ENCODE measurements at places on chromosomes 3 and 15.

DNA sequence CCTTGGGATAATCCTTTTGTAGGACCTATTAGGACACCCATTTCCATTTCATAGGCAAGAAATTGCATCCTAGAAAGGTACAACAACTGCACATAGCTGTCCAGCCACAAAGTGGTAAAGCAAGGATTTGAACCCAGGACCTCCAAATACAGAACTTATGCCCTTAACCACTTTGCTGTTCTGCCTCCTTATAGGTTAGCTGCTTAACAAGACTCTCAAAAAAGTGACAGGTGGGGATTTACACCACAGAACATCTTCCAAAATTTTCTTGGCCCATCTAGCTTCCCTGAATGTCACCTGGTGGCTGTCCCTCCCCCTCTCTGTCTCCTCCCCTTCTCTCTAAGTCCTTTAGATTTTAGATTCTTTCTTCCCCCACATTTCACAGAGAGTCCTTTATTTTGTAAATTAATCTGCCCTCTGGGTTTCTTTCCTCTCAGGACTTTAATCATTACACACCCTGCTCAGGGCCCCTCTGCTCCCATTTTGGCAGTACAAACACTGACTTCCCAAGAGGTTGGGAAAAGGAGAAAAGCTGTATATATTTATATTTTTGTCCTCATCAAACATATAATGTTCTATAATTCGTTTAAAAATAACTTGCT, 120.6 kb downstream of the CPNE4 start:
- no peak for DNase-seq

DNA sequence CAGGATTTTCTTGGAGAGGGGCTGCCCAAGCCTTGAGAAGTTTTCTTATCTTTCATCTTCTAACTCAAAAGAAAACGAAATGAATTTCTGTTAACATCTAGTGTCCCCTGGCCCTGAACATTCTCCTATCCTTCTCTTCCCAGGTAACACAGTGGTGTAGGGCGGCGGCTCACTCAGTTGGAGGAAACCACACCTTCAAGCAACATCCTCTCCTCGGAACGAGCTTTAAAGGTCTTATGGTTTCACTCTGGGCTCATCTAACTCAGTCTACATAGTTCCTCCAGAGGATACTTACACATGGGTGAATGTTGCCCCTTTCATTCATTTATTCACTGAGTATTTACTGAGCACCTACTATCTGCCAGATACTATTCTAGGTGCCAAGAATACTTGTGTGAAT, 31.0 kb upstream of the KLHL6 start:
- no peak for DNase-seq

DNA sequence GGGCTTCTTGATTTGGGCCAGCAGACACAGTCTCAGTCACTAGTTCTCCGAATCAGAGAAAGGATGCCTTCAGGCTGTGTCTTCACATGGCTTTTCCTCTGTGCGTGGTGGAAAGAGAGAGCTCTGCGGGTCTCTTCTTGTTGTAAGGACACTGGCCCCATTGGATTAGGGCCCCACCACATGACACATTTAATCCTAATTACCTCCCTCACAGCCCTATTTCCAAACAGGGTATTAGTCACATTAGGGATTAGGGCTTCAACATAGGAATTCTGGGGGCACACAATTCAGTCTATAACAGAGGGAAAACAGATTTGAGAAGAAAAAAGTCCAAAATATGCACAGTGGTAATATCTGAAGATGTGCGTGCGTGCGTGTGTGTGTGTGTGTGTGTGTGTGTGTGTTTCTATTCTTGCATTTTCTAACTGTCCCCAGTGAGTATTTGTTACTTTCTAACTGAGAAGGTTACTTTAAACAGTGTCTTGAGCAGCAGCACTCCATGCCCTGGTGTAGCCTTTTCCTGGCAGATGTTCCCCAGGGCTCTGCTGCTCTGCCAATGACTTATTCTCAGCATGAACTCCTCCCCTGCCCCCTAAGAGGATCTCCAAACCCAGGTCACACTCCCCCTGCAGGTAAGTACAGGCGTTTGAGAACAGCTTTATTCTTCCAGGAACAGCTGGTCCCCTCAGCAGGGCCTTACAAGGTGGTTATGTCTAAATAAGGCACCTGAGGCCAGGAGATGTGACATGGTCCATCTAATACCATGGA, 72.9 kb downstream of the RPL39L start:
- peak; percentile 80 for DNase-seq

DNA sequence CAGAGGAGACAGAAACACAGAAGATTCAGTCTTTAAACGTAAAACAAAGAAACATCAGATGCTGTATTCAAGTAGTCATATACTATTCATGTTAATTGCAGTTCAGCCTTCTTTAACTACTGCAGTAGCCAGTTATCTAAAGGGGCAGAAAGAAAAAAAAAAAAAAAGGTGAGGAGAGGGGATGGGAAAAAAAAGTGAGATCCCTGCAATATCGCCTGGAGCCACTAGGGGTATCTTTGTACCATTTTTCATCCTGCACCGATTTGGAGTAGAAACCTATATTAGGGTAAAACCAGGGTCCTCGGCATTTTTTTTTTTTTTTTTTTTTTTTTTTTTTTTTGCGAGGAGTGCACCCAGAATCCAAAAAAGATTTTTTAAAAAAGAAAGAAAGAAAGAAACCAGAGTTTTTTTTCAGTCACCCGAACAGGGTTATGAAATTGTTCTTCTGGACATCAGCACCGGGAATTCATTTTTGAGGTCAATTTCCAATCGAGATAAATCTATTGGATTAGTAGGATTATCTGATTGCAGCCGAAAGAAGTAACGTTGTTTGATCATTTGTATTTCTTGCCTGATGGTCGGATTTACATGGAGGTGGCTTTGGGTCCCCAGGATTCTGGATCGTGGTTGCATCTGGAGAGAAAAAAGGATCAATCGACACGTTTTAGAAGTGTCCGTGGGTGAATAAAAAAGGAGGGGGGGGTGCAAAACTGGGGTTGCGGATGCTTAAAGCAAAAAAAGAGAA, 186.7 kb downstream of the NLGN1 start:
- DNase-seq = peak; percentile 60

GRCh38 chr15:82963471-82964341, 11.2 kb upstream of the HOMER2 start:
- no peak for DNase-seq

DNA sequence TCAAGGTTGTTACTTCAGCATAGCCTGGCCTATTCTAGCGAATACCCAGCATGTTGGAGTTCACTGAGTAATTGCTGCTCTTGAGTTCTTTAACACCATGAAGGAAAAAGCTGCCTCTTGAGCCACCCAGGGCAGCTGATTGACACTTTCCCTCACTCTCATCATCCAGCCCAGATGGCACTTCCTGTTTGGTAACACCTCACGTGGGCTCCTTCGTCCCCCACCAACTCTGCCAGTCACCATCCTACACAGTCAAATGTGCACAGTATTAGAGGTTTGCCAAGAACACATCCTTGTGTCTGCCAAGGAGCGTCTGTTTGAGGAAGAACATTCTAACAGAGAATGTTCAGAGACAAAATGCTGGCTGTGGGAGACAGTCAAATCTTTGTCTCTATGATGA, 266.3 kb downstream of the RPLP1 start:
- DNase-seq = no peak

DNA sequence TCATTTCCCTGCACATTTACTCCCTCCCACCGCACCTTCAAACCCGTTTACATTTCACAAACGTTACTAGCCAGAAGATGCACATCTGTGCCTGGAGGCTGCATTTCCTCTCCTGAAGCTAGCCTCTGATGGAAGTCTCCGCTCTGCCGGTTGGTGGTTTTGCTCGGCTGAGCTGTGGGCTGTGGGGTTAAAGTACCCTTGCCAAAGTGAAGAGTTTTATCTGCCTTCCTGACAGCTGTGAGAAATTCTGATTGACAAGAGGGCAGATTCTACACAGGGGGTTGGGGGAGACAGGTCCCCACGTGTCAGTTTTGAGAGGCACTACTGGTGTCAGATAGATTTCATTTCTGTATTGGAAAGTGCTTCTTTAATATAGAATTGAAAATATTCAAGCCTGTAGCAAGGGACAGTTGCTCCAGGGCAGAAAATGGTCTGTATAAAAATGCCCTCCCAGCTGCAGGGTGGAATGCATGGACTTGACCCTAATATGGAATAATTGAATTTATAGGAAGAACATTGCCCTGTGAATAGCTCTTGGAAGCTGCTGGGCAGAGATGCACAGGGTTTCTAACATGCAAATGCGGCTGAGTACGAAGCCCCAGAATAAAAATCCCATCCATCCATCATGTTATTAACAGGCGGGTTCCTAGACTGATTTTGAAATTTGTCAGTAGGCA, 201.1 kb upstream of the RGMA start:
- DNase-seq = no peak

DNA sequence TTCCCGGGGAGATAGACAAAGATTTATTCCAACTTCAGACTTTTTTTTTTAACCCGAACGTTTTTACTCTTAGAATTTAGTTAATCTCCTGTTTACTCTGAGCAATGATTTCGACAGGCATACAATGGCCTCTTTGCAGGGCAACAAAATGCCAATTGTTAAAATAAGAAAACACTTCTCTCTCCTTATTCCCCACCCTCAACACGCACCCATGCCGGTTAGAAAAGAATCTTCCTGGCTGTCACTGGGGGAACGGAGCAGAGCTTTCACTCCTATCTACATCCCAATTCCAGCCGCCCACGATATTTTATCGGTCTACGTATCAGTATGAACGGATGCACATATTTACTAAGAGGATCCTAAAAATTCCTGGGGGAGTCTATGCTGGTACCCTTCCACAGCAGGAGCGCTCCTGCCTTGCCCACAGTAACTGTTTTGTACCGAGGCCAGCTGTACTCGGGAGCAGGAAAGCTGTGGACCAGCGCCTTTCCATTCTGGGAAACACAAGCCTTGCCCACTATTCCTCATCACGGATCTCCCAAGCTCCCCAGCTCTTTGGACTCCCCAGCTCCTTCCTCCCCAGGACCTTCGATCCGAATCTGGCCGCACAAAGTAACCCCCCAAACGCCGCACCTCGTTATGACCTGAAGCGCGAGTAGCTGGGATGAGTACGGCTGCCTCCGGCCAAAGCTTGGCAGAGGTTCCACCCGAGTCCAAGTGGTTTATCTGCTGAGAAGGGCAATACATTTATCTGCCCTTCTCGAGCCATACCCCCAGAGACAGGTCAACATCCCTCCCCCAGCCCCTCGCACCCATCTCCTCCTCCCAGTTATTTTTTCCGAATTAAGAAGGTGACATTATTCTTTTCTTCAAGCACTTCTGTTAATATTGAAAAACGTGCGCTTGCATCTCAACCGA, 2.2 kb upstream of the FOXB1 start:
- no peak for DNase-seq

- peak; percentile 46 for DNase-seq
Observed at GRCh38 chr15:31278544-31279220, 48.0 kb upstream of the KLF13 start.

DNA sequence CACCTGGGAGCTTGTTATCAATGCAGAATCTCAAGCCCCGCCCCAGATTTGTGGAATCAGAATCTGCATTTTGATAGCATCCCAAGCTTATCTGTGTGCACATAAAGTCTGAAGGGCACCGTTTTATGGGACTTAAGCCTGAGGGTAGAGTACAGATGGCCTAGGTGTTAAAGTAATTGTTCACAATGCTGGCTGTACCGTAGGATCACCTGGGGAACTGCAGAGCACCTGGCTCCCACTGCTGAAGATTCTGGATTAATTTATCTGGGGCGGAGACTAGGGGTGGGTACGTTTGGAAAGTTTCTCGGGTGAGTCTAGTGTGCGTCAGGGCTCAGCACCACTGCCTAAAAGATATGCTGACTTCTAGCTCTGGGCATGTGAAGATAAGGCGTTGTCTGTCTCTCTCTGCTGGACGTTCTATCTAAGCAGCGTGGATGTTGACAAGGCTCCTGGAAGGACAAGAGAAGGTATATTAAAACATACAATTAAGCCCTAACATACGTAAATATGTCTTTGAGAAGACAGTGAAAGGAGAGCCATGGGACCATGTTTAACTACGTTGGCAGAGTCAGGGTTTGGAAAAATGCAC, 63.2 kb upstream of the RASGRP1 start:
- peak; percentile 47 for DNase-seq

GRCh38 chr15:62107571-62108121, 40.9 kb downstream of the C2CD4A start:
- no peak for DNase-seq

GRCh38 chr15:77617476-77618230, 15.1 kb downstream of the LINGO1 start:
- no peak for DNase-seq

DNA sequence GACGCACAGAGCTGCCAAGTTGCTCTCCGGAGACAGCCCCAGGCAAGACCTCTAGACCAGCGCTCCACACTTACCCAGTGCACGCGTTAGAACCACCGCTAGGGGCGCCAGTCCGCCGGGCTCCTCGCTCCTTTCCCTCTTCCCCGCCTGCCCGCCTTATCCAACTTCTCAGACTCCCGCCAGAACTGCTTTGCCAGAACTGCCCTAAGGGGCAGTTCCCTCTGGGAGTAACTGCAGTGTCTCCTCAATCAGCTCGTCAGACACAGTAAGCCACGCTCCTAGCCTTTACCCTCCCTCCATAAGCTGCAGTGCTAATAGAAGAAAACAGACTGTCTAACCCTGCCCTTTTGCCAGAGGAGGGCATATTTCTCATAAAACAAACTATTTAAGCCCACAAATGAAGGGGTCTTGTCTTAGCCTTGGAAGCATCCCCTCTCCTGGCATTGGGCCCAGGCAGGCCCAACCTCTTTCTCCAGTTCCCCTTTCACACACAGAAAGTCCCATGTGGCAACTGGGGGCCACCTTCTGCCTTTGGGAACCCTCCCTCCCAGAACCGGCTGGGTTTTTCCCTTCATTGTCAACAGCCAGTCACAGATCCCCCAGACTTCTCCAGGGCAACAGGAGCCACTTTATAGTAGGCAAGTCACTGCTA, 3.7 kb downstream of the BMF start:
- peak; percentile 98 for DNase-seq

DNA sequence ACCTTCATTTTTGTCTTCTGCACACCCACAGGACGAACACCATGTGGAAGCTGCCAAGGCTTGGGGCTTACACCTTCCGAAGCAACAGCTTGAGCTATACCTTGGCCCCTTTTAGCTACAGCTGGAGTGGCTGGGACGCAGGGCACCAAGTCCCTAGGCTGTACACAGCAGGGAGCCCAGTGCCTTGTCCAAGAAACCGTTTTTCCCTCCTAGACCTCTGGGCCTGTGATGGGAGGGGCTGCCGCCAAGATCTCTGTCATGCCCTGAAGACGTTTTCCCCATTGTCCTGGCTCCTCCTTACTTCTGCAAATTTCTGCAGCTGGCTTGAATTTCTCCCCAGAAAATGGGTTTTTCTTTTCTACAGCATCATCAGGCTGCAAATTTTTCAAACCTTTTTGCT, 7.8 kb downstream of the CNTN4 start:
- DNase-seq = no peak

DNA sequence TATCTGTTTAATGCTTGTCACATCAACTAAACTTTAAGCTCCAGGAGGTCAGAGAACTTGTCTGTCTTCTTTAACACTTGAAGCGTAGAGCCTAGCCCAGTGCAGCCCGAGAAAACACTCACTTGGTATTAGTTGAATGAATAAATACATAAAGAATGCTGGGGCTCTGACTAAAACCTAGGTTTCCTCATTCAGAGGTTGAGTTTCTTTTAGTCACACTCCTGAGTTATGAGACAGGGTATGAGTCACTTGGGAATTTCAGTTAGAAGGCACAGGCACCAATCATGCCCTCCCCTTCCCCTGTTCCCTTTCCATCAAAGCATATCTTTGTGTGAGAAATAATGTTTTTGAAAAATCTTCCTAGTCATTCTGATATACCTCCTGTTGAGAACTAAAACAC, 589.8 kb upstream of the DPPA4 start:
- DNase-seq = peak; percentile 79

GRCh38 chr15:69881302-69881670, 216.4 kb downstream of the TLE3 start:
- DNase-seq = peak; percentile 61
